Cardiac septum (tissue), 1 donor: ENCODE measurements at places on chromosomes 3 and 15.

GRCh38 chr3:71600646-71601288 lies 17.2 kb upstream of the FOXP1 start:
- no peak for DNase-seq

DNA sequence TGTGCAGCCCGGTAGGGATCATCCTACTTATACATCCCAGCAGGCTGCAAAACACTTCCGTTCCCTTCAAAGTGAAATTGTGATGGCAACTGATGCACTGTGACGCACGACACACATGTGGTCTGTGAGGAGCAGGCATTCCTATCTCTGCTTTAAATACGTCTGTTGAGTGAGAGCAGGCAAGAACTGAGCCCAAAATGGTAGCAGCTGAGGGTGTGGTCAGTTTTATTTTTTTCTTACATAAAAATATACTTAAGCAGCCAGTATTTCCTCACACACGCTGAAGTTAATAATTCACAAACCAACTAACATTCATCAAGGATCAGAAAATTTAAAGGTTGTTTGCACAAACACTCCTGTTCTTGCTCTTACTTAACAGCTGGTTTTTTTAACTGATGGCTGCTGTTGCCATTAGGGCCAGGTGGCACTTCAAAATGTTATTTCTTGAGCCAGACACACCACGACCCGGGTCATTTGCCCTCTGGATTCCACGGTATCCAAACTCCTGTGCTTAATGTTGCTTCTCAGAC lies 23.9 kb downstream of the LRIG1 start:
- DNase-seq, result no peak

DNA sequence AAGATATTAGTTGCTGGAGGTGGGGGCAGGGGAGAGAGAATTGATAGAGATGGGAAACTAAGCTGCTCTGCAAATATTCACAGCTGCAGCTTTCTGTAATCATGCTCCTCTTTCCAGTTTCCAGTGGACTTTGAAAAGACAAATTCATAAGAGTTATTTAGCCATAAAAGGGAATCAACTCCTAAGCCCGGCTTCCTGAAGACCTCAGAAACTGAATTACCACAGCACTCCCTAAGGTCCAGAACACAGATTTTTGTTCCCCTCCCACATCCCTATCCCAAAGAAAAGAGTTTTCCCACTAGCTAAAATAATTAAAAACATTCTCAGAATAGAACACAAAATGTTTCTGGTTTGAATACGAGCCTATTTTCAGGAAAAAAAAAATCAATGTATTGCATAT lies 871.8 kb upstream of the NR2F2 start:
- DNase-seq, result no peak

DNA sequence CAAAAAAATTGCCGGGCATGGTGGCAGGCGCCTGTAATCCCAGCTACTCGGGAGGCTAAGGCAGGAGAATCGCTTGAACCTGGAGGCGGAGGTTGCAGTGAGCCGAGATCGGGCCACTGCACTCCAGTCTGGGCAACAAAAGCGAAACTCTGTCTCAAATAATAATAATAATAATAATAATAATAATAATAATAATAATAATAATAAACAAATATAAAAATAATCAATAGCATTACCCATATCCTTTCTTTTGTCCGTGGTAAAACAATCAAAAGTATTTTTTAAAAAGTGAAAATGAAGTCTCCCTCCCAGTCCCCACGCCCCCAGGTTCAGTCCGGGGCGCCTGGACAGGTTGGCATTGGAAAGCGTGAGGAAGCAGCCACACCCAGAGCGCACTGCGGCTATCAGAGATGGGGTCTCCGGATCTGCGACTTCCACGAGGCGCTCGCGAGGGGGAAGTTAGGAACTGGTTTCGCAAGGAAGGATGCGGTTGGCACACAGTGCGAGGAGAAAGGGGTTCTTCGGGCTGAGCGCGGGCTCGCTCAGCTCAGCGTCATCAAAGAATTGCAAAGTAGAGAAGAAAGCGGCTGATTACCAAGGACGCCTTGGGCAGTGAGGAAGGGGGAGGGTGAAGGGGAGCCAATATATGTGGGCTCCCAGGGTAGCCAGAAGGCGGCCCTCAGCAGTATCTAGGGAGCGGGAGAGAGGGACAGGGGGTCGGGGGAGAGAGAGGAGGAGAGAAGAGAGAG lies 69.5 kb upstream of the EPHB3 start:
- no peak for DNase-seq

DNA sequence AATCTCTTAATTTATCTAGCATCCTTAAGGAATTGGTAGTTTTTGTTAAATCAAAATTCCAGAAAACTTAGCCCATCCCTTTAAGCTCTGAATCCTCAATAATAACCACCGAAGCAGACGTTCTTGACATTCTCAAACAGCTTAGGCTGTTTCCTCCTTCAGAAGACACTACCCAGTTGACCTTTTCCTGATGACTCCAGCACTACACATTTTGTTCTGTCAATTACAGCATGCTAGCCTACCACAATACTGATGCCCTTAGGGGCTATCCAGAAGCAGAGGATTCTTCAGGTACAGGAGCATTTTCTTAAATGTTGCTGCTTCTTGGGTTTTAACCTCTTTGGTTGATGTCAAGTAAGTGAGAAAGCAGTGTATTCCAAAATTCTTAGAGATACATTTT lies 33.4 kb downstream of the ETV5 start:
- no peak for DNase-seq

DNA sequence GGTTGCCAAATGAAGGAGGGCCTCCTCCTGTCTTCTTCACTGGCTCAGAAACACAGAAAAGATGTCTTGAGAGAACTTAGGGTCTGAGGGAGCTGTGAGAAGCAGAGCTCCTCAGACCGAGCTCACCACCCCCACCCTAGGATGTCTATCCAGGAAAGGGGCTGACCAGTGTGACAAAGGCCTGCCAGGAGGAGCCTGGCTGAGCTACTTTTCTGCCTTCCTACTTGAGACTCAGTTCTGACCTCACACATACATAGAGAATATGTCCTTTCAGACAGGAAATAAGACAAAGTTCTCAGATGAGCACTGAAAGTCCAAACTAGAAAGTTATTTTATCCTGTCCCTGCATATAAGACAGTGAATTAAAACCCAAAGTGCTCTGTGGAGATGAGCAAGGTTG lies 54.5 kb downstream of the KIF9 start:
- DNase-seq, result no peak

GRCh38 chr15:65841121-65841930 lies 28.0 kb upstream of the RAB11A start:
- no peak for DNase-seq

- DNase-seq, result no peak
These were observed 9.7 kb upstream of the ARHGEF26 start for GRCh38 chr3:154111365-154111935.

- no peak for DNase-seq
These were observed 21.2 kb downstream of the CRTC3 start for GRCh38 chr15:90550919-90551318.

GRCh38 chr15:41513506-41514227 lies at the start of gene LTK:
TSS of gene LTK (minus strand) at chr15:41513827. CDS start at chr15:41513709, 118 bp downstream.
- DNase-seq, result no peak

- peak; percentile 89 for DNase-seq
These were observed 693 bp downstream of the RASGRP1 start for GRCh38 chr15:38563723-38564519.

- no peak for DNase-seq
These were observed 9.6 kb downstream of the UBL7 start for GRCh38 chr15:74451322-74451721.

DNA sequence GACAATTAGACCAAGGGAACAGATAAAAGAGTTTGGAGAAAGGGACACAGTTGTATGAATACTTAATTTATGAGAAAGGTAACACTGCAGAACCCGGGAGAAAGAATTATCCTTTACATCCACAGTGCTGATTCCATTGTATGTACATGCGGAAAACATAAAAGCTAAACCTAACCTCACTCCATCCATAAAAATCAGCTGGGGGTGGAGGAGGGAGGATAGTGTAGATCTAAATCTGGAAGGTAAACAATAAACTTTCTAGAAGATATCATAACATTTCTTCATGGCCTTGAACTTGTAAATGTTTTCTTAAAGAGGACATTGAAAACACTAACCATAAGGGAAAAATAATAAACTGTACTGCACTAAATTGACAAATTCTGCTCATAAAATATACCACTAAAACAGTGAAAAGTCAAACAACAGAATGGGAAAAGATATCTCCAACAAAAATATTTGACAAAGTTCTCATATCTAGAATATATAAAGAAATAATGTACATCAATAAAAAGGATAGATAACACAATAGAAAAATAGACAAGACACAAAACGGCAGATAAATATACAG lies 220.5 kb downstream of the DPH6 start:
- DNase-seq, result no peak

- DNase-seq, result no peak
These were observed 386.3 kb downstream of the CNTN4 start for GRCh38 chr3:2485027-2485375.

DNA sequence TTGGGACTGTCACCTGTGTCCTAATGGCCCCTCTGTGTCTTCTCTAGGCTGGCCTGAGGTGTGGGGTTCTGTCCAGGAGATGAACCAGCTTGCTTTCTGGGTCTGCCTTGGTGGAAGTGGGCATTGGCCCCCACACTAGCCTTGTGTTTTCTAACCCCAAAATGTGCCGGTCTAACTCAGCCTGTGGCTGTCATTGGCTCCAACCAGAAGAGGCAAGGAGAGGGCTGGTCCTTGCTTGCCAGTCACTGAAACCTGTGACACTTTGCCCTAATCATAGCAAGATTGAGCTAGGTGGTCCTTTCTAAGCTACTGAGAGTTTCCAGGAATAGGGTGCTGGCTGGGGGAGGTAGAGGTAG lies 2.2 kb downstream of the C15orf39 start:
- no peak for DNase-seq

- no peak for DNase-seq
These were observed 59.9 kb downstream of the MESD start for GRCh38 chr15:80929689-80930088.

GRCh38 chr3:195555110-195555509 lies 12.0 kb upstream of the PPP1R2 start:
- no peak for DNase-seq

DNA sequence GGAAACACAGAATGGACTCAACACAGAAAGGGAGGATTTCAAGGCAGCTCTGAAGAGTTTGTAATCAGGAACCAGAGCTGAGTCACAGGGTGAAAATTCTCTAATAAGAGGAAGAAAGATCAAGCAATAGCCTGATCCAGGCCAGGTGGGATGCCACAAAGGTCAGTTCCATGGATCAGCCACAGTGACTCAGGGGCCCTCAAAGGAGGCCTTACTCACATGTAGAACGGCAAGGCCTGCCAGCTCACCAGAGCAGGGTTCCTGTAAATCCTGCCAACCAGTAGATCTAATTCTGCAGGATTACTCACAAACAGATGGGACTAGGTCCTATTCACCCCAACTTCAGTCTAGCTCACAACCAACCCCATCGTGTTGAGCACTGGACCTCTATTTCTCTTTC lies 78.3 kb upstream of the PPP2R3A start:
- DNase-seq, result no peak

DNA sequence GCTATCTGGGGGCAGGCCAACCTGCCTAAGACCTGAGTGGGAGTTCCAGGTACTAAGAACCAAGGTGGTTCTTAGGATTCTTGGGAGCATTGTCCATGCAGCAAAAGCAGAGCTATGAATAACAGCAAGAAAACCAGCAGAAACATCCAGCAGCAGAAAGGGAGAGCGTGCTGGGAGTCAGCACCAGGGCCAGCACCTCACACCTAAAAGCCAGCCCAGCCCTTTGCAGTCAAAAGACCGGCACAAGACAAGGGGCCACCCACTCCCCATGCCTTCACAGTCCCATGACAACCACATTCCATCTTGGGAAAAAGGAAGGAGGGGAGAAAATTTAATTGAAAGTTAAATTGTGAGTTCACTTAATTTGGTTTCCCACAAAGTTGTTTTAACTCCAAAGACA lies 364.9 kb downstream of the AGBL1 start:
- DNase-seq, result no peak

GRCh38 chr3:144287001-144287400 lies 315.4 kb downstream of the DIPK2A start:
- no peak for DNase-seq

DNA sequence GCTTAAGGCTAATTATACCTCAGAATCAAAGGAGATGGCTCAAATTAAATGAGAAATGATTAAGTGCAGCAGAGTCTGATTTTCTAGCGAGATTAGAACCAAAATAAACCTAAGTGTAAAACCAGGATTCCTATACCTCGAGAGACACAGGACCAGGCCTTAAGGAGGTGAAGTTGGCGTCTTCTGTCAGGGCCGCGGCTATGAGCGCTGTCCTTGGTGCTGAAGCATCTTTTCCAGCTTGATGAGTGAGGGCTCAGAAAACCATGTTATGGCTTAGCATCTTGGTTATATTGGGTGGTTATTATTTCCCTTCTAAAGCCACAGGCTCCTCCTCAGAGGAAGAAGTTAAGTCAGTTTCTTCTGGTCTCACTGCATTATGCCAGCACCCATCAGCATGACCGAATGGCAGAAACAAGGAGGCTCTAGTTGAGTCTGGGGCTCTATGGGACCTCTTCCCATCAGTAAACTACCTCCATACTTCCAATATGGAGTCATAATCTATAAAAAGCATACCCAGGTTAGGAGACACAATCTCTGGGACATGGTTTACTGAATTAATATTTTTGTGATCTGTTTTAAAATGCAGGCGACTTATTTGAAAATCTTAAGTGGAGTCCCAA lies 120.1 kb upstream of the NMNAT3 start:
- no peak for DNase-seq

DNA sequence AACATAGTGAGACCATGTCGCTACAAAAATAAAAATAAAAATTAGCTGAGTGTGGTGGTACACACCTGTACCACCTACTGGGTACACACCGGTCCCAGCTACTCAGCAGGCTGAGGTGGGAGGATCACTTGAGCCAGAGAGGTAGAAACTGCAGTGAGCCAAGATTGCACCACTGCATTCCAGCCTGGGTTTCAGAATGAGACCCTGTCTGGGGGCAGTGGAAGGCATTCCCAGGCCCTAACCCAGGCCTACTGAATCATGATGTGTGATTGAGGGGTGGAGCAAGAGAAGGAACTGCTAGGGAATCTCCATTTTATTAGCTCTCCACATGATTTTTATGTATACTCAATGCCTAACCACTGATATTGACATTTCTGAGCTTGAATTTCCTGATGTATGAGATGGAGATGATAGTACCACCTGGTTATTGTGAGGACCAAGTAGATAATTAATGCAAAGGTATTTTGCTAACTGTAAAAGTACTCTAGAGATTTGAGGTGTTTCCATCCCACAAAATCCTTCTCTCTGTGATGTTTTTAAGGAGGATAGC lies 169.5 kb upstream of the UMPS start:
- no peak for DNase-seq

- DNase-seq, result no peak
These were observed 6.4 kb downstream of the TMEM207 start for GRCh38 chr3:190443257-190443656.
